Neural progenitor cell (in vitro differentiated cells): ENCODE measurements at places on chromosomes 11 and 22.

DNA sequence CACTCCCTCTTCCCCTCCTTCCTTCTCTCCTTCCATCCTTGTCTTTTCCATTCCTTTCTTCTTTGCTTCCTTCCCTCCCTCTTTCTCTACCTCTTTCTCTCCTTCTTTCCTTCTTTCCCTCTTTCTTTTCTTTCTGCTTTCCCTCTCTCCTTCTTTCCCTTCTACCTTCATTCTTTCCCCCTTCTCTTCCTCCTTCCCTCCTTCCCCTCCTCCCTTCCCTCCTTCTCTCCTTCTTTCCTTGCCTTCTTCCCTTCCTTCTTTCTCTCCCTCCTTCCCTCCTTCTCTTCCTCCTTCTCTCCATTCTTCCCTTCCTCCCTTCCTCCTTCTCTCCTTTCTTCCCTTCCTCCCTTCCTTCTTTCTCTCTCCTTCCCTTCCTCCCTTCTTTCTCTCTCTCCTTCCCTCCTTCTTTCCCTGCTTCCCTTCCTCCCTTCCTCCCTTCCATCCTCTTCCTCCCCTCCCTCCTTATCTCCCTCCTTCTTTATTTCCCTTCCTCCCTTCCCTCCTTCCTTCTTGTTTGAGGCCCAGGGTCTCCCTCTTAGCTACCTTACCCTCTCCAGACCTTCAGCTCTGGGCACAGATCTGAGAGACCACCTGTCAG, 77.0 kb downstream of the BUD13 start:
- no peak for DNase-seq

- peak; percentile 41 for DNase-seq
Measured at GRCh38 chr11:61578819-61579675, 1.8 kb downstream of the SYT7 start.

DNA sequence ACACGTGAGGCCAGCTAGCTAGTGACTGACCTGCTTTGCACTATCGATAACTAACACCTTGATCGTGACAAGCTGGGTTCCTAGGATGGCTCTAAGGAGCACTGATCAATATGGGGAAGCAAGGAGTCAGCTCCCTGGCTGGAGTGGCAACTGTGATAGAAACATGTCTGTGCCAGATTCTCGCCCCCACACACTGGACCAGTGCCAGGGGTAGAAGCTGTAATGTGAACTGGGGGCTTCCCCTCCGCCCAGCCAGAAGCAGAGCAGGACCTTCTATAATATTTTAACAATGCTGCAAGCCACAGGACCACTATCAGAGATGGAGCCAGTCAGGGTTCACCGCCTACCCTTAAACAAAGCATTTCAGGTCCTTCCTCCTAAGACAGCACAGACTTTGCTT, 96.5 kb downstream of the DSCAML1 start:
- DNase-seq, result no peak

DNA sequence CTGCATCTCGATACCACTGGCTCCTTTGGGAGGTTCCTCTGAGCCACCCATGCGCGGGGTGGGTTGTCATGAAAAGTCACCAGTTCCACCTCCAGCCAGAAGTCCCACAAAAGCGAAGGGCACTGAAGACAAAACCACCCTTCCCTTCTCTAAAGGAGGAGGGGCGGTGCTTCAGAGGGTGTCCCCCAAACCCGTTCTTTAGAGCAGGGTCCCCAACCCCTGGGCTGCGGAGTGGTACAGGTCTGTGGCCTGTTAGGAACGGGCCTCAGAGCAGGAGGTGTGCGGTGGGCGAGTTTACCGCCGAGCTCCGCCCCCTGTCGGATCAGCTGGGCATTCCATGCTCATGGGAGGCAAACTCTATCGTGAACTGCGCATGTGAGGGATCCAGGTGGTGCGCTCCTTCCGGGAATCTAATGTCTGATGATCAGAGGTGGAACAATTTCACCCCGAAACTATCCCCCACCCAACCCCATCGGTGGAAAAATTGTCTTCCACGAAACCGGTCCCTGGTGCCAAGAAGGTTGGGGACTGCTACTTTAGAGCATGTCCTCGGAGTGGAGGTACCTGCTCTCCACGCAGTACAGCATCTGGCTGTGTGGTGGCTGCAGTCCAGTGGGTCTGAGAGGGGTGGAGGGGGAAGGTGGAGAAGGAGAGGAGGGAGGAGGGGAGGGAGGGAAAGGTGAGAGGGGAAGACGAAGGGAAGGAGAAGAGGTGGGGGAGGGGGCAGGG, 72.9 kb upstream of the SEPTIN5 start:
- DNase-seq, result peak; percentile 81

DNA sequence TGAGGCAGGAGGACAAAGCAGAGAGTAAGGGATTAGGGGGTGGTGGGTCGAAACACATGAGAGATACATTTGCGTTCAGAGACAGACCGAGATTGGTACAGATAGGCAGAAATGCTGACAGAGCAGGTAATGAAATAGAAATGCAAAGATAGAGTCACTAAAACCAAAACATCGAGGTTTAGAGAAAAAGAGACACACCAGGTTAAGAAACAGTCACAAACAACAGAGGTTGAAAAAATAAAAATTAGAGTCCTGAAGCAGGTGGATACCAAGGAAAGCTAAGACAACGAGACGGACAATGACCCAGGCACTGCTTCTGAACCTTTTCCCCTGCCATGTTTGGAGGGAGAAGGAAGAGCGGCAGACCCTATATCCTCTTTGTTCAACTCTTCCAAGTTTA, 1.2 kb upstream of the MAPK1 start:
- DNase-seq, result no peak

DNA sequence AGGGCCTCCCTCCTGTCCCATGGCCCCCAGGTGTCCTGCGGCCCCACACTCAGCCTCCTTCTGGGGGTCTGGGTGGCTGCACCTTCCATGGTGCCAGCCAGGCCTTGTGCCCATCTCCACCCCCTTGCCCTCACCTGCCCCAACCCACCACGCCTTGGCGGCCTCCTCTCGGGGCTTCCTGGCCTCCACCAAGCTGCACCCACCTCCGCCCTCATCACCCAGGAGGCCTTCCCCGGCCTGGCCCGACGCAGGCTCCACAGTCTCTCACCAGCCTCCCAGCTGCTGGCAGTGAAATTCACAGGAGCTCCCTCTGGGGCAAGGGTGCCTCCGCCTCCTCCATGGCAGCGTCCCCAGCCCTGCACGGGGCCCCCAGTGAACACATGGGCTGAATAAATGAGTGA, 35.9 kb upstream of the WNT7B start:
- DNase-seq, result no peak

GRCh38 chr11:8807544-8808225, 103.3 kb upstream of the AKIP1 start:
- no peak for DNase-seq

DNA sequence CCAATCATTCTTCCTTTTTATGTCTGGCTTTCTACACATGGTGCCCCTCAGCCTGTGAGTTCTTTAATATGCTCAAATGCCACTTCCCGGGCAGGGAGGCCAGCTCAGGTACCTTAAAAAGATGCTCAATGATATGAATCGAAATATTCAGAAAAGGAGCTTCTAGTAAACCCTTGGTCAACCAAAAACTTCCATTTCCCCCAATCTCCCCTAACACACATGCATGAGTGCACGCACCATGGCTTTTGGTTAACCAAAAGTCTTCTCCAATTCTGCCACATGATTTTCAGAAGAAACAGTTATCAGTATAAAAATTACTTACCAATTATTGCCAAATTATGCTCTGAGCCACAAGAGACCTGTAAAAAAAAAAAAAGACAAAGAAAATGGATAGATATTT, 135.0 kb downstream of the SERGEF start:
- no peak for DNase-seq

DNA sequence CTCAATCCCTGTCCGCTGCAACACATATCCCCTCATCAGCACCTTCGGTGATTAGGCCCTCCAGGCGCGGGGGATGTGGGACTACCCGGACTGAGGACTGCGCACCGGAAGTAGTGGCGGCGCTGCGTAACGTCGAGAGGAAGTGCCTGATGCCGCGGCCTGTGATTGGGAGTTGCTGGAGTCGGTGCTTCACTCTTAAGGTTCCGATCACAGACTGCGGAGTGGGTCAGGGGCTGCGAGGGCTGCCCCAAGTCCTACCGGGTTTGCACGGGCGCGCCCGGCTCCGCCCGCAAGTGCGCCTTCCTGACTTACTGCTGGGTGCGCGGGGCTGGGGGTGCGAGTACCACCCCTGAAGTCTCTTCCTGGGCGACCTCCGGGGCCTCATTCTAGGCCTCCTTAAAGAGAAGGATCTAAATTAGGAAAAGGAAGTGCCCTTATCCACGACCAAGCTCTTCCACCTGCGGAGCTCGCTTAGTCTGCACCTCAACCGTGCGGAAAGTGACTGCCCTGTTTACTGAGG, at the start of gene ALKBH3:
Gene ALKBH3 (plus strand): TSS at position 192 of the 520 bp plus-strand sequence. CDS start 1,822 bp downstream, outside the sequence.
- peak; percentile 95 for DNase-seq

DNA sequence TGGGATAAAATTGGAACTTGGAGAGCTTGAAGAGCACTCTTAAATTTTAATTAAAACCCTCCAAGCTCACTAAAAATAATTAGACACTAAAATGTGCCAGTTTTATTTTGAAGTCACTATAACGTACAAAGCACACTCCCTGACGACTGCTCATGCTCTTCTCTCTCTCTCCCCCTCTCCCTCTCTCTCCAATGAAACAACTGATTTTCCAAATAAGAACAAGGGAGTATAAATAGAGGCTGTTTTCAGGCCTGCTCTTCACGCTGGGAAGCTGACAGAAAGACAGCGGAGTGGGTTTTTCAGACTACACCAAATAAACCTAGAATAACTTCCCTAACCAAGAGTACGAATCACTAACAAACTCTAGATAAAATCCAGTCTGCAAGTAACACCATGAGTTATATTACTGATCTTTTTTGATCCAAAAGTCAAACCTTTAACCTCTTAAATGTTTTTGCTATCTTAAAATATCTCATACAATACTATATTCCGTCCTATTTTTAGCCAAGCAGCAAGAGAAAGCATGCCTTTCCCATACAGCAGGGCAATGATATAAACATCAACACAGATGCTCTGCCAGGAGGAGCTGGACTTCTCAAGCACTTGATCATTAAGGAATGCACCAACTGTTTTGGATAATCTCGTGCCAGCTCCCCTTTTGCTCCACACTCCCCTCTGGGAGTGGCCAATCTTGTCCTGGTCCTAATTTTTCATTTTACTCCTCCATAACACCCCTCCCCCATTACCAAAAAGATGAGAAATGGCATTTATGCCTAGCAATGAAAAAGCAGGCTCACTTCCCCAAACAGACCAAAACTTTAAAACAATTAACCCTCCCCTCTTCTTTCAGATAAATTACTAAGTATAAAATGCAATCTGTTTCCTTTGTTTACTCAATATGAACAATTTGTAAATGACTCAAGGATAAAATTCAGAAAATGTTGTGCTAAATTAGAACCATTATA, 116.9 kb downstream of the SOX6 start:
- DNase-seq, result peak; percentile 3

DNA sequence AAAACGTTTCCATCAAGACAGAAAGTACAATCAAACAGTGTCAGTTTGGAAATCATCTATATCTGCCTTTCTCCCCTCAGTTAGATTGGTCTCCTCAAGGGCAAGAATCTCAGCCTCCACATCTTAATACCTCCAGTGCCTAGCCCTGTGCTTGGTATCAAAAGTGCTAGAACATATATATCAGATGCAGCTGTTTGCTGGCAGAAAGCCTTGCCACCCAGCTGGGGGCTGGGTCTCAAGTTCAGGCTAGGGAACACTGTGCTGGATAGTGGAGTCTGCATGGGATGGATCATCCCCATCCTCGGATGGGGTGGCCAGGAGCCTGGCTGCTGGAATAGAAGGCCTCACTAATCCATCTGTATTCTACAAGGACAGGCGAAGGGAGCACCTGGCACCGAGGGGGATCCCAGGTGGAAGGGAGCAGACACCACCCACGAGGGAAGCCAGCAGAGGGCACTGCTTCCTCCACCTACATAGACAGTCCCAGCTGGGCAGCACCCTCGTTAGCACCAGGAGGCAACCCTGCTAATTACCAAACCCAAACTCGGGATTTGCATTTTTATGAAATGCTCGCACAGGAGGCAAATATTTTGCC, 602.2 kb downstream of the BUD13 start:
- no peak for DNase-seq

GRCh38 chr11:13223112-13223511, 54.5 kb upstream of the BMAL1 start:
- no peak for DNase-seq

GRCh38 chr22:20165913-20166312, 15.1 kb upstream of the CCDC188 start:
- no peak for DNase-seq
